Activated T-helper 1 cell treated with anti-CD3 and anti-CD28 coated beads, Interleukin-2, amount 50 U/mL, for 16 hours (primary cell): ENCODE measurements at places on chromosomes 16 and 17.

DNA sequence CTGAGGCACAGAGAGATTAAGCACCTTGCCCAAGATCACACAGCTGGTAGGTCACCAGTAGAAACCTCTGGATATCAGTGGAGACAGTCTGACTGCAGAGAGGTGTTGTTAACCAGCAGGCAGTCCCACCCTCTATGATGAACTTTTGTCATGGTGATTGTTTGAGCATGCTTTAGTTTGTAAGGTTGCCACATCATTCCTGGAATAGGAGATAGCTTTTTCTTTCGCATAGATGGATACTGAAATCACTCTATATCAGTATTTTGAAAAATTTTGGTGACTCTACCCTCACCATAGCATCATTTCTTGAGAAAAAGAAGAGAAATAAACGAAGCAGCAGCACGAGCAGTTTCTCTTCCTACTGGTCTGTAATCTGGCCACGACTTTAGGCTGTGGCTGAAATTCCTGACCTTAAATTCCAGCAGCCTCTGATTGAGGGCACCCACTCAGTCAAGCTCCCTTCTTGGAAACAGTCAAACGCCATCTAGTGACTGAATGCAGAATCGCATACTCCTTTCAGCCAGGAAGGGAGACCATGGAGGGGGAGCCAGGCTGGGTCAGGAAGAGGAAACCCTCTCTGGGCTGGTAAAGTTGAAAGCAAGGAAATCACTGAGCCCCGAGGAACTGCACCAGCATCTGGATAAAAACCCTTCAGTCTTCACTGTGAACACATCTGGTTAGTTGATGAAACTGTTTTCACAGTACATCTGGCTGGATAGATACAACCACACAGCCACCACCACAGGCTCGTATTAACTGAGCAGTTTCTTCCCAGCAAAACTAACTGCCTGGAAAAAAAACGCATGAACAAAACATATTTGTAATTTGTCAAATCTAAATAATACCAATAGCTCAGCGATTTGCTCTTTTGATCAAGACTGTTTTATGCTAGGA lies 108.5 kb upstream of the XYLT1 start:
- peak; percentile 6 for DNase-seq

DNA sequence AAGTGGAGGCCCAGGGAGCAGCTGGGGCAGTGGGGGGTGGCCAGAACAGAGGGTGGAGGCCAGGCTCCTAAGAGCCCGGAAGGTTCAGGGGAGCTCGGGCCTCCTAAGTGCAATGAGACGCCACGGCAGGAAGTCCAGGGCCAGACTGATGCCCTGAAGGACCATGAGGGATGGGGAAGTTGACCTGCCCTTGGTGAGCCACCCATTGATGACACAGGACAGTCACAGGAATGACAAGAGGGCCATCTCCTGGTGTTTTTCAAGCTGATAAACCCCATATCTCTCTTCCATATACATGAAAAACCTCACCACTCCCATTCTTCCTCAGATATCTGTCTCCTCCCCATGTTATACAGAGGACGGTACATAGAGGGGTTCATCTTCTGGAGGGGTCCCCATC lies 5.8 kb upstream of the MRPL58 start:
- no peak for DNase-seq

- no peak for DNase-seq
These were observed 92.4 kb upstream of the RPH3AL start for GRCh38 chr17:444879-445454.

DNA sequence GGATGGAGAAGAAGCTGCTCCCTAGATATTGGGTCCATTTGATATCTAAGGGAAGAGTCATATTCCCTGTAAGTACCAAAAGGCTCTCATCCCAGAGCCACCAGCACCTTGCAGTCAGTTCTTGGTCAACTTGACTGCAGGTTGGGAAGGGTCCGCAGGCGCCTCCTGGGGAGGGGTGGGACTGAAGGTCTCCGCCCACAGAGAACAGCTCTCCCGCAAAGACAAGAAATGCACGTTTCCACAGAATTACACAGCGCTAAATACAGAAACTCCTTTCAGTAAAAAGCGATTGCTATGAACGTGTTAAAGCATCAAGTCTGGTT lies 864 bp upstream of the CTCF start:
- no peak for DNase-seq

DNA sequence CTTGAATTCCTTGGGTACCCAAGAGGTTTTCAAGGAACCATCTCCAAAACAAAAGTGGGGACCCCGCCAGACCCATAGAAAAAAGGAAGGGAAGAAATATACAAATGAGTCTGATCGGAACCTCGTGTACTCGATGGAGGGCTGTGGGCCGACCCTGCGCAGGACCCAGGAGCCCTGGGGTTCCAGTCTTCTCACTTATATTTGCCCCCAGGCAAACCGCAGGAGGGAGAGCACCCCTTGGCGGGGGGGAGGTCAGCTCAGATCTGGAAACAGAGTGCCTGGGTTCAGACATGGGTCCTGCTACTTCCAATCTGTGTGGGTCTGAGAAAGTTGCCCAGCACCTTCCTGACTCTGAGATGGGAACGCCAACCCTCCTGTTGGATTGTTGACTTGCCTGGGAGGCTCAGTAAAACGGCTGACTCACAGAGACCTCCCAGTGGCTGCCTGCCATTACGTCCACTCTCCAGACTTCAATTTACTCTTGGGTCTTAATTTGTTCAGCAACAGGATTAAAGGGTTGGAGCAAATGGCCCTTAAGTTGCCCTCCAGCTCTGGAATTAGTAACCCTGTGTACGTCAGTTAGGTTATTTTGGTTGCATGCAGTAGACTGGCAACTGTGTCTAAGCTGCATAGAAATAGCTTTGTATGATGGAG lies 24.9 kb upstream of the CACNG4 start:
- no peak for DNase-seq

DNA sequence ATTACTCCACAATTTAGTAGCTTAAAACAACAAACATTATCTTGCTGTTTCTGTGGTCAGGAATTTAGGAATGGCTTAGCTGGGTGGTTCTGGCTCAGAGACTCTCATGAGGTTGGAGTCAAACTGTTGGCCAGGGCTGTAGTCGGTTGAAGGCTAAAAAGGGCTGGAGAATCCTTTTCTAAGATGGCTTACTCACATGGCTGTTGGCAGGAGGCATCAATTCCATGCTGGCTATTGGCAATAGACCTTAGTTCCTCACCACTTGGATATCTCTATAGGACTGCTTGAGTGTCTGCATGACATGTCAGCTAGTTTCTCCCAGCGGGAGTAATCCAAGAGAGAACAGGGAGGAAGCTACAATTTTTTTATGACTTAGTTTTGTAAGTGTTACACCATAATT lies 6.6 kb upstream of the EFCAB13 start:
- DNase-seq, result no peak

- DNase-seq, result no peak
These were observed 8.0 kb downstream of the SGF29 start for GRCh38 chr16:28561557-28562187.

DNA sequence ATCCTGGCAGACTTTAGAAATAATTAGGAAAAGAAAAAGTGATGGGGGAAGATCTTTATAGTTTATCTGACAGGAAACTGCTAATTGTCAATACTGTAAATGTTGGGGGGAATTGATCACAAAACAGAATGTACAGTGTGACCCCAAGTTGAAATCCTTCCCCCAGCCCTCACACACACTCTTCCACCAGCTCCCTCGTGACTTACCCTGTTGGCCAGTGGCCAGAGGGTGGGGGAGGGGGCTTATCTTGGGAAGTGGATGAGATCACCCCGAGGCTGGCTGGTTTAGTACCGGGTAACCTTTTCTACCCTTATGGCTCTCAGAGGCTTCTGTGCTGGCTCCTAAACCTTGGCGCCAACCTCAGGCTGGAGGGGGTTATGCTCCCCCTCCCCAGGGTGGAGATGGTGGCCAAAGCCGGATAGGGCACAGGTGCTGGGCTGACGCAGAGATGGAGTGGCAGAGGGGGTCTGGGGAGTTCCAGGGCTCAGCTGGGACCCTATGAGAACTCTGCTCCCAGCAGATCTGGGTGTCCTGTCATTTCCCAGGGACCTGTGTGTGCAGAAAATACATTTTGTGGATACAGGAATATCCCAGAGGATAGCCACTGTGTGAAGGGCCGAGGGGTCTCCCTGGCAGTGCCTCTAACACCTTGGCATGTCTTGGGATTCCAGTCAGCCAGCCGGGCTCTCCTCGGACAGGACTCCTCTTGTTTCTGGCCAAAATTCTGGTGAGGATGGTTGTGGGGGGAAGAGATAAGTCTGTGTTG lies 18.6 kb downstream of the CDH16 start:
- no peak for DNase-seq

DNA sequence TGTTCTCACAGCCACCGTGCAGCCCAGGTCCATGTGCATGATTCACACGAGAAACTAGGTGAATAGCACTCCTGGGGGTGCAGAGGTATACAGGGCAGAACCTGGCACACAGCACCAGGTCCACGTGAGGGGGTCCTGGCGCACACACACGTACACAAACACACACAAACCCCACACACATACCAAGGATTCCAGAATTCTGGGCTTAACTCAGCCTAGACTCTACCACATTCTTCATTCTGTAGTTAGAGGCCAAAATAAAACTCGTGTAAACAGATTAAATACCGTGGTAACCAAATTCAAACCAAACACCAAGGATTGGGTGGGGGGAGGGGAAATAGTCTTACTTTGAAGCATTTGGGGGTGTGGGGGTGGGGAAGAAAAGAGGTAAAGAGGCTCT lies 58.5 kb downstream of the XYLT1 start:
- DNase-seq, result no peak

GRCh38 chr17:27446569-27447301 lies 9.5 kb upstream of the KSR1 start:
- no peak for DNase-seq

- no peak for DNase-seq
These were observed 24.8 kb upstream of the MPRIP start for GRCh38 chr17:17017343-17018014.

DNA sequence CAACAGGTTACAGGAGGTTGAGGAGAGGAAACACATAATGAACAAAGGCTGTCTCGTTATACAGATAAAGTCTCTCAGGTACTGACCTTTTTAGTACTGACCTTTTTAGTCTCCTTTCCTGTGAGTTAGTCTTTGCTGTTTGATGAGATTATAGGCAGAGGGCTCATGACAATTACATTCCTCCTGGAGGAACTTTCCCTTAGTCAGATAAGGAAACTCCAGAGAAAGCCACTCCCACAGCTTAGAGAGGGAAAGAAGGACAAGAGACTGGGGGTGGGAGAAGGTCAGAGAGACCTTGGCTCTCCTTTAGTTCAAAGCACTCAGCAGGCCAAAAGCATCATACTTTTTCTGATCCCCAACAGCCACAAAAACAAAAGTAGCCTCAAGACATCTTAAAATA lies 15.3 kb upstream of the PSMD7 start:
- DNase-seq, result no peak

DNA sequence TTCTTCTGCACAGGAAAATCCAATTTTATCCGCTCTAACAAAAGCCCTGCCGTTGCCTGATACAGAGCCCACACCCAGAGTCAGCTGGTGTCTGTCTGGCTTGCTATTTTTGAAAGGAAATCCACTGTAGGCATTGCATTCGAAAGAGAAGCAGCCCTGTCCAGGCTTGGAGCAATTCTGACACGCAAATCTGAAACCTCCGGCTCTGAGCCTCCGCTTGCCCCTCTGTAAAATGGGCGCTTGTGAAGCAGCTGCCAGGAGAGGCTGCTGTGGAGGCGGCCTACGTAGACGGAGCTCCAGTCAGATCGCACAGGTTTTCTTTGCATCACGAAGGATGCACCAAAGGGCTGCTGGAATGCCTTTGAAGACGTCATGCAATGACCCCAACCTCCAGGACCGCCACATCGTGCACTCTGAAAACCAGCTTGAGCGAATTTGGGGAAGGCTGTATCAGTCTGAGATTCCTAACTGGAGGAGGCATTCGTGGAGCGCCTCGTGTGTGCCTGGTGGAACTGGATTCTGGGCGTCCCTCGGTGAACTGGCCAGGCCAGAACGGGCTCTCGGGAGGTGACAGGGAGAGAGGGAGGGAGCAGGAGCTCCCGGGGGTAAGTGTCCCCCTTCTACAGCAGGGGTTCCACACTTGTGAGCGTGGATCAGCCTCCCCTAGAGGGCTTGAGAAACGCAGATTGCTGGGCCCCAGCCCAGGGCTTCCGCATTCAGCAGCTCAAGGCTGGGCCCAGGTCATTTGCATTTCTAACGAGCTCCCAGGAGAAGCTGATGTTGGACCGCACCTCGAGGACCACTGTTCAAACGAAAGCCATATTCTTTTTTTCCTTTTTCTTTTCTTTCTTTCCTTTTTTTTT lies 215.5 kb downstream of the MRTFB start:
- no peak for DNase-seq

DNA sequence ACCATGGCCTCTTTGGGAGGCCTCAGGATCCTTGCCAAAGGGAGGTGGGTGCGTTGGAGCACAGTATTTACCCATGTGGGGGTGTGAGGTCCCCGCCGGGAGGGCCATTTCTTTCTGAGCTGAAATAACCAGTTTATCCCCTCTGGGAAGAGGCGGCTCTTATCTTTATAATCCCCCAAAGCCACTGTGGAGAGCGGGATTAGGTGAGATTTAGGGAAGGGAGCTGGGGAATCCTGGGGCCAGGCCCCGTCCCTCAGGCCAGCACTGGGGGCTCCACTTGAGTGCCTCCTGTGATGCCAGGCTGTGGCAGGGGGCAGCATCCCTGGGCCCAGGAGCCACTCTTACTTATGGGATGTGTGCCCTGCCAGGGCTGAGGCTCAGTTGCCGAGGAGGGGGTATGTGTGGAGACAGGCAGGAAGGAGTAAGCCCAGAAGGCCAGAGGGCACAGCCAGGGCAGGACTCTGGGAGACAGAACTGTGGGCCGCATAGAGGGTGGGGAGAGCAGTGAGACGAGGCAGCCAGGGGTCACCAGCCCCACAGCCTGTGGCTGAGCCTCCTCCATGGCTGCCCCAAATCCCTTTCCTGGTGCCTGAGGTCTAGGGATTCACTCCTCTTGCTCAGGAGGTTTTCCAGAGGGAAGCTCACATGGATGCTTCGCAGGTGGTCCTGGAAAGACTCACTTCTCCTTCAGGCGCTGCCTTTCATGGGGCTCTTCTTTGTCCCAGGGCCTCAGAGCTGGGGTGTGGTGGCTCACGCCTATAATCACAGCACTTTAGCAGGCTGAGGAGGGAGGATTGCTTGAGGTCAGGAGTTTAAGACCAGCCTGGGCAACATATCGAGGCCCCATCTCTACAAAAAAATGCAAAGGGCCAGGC lies 25.0 kb downstream of the TMEM94 start:
- DNase-seq, result no peak

DNA sequence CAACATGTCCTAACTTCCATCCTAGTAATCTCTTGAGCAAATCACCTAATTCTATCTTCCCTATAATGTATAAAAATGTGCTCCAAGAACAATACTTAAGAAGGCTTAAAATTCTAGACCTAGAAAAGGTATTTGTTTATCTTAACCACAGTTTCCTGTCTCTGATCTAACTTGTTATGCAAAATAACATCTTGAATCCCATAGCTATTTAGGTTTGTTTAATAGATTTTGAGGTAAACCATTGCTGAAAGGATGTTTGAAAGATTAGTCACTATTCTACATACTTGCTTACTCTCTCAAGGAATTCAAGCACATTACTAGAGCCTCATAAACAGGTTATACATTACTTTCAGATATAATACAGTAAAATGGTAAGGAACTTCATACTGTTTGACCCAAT lies 13.0 kb downstream of the CA10 start:
- no peak for DNase-seq
